ENCODE measurements at places on chromosomes 13 and 19.

GRCh38 chr13:27043013-27043412 lies 128.6 kb downstream of the USP12 start:
- no peak for DNase-seq

DNA sequence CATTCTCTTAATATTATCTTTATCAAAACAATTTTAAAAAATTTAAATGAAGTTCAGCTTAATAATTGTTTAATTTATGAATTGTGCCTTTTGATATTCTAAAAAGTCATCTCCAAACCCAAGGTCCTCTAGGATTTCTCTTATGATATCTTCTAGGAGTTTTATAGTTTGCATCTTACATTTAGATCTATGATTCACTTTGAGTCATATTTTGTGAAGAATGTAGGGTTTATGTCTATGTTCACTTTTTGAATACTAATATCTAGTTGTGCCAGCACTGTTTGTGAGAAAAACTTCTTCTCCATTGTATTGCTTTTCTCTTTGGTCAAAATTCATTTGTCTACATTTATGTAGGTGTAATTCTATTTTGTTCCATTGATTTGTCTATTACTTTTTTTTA lies 1068.4 kb upstream of the SPRY2 start:
- DNase-seq, result no peak

GRCh38 chr19:29850482-29850881 lies 38.7 kb downstream of the CCNE1 start:
- no peak for DNase-seq

DNA sequence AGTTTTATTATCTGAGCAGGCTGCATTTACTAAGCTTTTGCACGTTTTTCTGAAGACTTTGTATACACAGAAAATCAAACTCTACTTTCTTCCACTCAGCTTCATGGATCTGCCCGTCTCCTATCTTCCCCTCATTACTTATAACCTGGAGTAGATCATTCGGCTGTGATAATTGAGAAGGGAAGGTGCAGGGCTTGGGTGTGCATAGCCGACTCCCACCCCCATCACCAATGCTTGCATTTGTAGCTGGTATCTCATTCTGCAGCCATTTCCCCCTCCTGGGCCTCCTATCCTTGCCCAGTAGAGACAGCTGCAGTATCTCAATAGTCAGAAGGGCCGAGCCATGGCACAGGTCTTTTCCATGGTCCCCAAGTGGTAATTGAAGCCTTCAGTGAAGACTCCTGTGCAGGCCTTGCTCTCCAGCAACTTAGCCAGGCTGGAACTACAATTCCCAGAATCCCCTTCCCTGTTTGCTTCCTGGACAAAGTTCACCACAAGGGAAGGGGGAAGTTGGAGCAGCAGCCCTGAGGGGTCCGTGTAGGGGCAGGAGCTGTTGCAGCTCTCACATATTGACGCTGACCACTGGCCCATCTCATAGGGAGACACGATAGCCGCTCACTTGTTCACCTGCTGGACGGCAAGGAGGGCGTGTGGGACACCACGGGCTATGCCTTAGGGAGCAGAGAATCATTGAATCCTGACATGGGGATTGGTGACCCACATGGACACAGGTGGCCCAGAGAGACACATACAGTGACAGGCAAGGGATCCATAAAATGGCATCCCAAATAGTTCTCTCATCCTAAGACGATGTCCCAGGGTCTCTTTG lies 2.1 kb upstream of the SIGLEC8 start:
- DNase-seq, result no peak

GRCh38 chr13:51553531-51553930 lies 30.7 kb upstream of the WDFY2 start:
- no peak for DNase-seq

DNA sequence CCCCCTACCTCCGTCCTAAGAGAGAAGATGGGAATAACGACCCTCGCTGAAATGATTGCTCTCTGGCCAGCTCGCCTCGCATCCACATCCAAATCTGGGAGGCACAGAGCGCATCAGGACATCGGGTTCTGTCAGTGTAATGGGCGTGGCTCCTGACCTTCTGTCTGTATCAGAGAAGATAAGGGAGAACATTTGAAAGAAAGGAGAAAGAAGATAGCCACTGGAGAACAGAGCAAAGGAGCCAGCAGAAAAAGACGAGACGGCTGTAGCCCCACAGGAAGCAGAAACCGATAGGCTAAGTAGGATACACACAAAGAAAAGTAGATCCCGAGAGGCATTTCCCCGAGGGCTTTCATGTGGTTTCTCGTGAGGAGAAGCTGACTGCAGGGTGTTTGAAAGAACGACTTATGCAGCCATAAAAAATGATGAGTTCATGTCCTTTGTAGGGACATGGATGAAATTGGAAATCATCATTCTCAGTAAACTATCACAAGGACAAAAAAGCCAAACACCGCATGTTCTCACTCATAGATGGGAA lies 14.0 kb upstream of the GJB2 start:
- DNase-seq, result no peak

DNA sequence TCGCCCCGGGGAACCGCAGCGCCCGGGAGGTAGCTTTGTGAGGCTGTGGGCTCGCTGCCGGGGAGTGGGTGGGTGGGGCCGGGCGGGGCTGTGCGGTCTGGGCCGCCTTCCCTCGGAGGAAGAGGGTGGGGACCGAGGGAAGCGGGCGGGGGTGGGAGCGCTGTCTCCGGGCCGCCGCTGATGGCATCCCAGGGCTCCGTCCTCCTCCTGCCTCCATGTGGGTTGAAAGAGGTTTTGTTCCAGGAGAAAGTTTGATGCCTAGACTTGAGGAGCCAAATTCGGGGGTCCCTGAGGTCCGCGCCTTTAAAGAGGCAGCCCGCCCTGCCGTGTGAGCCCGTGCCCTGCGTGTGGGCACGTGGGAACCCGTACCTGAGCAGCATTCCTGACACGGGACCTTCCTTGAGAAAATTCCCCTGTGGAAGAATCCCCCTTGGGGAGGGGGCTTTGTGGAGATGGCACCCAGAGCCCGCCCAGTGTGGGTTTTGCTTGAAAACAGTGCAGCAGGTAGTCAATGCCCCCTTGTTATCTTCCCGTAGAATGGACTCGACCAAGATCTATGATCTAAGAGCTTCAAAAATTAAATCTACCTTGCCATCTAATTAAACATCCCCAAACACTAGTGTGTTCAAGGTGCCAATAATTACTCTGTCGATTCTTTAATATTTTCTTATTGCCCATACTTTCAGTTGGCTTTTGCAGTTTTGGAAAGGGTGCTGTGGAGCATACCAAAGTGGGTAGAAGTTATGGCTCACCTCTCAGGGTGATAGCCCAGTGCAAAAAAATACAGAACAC lies 107.8 kb downstream of the RXFP2 start:
- DNase-seq, result no peak

GRCh38 chr19:16726916-16727315 lies 7.3 kb downstream of the NWD1 start:
- no peak for DNase-seq

GRCh38 chr13:24107955-24108614 lies 52.4 kb upstream of the SPATA13 start:
- no peak for DNase-seq

DNA sequence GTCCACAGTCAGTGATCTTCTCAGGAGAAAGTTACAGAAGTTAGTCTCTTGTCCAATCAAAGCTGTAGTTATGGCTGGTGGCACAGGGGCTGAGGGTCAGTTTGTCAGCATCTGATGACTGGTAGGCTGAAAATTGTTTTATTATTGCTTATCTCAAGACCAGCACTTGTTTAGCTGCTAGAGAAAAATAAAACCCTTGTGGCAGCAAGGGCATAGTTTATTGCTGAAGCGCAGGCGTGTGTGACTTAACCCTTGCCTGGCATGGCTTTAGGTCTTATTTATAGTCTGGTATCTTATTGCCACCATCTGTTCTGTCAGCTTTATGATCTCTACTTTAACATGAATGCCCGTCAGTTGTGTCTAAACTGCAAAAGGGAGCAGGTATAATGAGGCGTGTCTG lies 154.7 kb downstream of the USP12 start:
- no peak for DNase-seq

GRCh38 chr19:41597600-41598041 lies 21.7 kb downstream of the CEACAM21 start:
- DNase-seq, result peak; percentile 26

GRCh38 chr13:113489171-113489548 lies 1.4 kb downstream of the DCUN1D2 start:
- DNase-seq, result no peak

GRCh38 chr13:32045982-32046785 lies 14.6 kb downstream of the FRY start:
- DNase-seq, result no peak

DNA sequence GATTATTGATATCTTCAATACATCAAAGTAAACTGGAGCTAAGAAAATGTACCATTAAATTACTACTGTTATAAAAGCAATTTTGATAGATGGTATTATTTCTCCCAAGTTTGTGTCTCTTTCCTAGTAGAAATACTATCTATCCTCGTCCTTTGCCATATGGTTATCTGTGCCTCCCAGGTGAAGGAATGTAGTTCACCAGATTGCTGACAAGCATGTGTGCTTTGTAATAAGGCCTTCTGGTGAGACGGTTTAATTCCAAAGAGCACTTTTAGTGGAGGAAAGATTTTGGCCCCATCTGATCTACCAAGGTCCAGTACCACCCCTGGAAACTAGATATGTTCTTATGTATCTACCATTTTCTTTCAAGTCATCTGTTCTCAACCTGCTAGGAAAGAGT lies 243.6 kb downstream of the DLEU7 start:
- no peak for DNase-seq

DNA sequence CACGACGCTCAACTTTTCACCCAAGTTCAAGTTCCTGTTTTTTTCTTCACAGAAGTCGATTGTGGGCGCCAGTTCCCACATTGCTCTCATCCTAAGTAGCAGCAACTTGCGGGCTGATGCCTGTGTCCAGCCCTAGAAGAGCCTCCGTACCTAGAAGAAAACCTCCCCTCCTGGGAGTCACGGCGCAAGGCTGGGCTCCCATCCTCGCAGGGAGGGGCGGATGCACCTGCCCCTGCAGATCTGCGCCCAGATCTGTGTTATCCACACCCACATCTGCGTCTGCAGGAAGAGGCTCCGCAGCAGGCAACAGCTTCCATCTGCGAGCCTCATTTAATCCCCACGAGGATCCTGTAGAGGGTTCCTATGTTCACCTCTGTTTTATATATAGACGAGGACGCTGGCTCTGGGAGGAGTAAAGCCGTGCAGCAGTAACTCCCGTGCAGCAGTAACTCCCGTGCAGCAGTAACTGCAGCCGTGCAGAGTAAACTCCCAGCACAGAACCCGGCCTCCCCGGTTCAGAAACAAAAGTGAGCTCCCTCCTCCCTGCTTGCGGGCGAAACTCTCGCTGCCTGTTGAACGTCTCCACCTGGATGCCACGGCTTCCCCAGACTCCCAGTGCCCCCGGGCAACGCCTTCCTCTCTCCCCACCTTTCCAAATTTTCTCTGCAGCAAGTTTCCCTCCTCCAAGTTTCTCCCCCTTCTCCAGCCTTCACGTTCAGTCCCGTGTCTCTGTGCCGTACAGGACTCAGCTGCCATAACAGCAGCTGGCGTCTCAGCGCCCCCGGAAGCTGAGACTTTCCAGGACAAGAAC lies 23.5 kb upstream of the LAIR1 start:
- no peak for DNase-seq

- no peak for DNase-seq
These were observed 50.7 kb downstream of the CEBPG start for GRCh38 chr19:33424181-33424580.

GRCh38 chr13:114148521-114148855 lies 16.1 kb upstream of the RASA3 start:
- DNase-seq, result no peak

DNA sequence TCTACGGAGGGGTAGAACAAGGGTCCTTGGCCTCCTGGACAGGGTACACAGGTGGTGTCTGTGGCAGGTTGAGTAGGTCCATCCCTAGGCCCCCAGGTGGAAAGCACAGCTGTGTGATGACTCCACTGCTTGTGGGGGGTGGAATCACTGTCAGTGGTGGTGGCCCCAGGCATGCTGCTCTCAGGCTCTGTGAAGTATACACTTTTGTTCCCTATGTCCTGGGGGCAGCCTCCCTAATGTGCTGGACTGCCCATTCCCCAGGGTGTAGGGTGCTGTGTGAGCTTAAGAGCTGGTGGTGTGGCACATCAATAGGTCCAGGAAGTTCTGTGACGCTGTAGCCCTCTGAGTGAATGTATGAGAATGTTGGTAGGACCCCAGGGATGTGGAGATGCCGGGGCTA lies 197.2 kb upstream of the SLC10A2 start:
- no peak for DNase-seq

GRCh38 chr13:100365680-100366079 lies 222.9 kb downstream of the GGACT start:
- no peak for DNase-seq

GRCh38 chr19:1856698-1857603 lies 6.4 kb downstream of the KLF16 start:
- DNase-seq, result no peak

GRCh38 chr19:41587101-41587837 lies 11.3 kb downstream of the CEACAM21 start:
- no peak for DNase-seq

GRCh38 chr13:44904967-44905366 lies 84.3 kb downstream of the NUFIP1 start:
- no peak for DNase-seq

DNA sequence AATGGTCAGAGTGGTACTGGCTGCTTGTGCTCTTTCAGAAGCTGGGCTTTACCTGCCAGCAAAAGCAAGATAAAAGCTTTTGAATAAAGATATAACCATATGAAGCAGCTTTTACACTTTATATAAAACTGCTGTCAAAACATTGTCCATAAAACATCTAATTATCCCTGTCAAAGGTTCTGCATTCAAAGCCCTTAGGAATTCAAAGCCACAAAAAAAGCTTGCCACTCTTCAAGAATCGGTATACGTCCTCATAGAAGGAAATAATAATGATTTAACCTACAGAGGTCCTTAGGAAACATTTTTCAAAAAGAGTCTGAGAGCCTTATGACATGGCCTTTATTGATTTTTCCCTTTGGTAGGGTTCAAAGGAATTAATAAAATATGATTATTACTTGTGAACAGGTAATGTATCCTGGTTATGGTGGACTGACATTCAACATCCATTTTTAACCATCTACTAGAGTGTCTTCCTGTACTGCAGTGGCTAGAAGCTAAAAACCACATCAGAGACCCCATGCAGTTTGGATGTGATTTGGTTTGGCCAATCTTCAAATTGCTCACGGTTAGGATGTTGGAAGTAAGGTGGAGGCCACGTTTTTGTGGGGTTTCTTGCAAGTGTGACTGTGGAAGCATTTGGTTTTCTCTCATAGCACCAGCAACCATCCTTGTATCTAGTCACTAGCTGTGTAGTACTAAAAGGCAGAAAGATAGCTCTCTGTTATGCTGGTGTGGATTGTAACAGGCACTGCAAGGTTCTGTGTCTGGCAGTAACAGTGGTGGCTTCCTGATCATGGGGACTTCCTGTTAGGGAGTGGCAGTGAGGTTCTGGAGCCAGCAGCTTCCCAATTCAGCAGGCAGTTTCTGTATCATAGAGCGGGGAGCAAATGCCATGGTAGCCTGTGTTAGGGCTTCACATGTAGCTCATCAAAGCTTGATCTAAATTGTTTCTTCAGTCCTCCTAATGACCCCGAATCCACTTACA lies 441.5 kb downstream of the DIAPH3 start:
- DNase-seq, result no peak

GRCh38 chr13:36418022-36418805 lies 14.1 kb upstream of the CCNA1 start:
- DNase-seq, result no peak
